GM23248 (cell line): ENCODE measurements at places on chromosomes 3 and 15. TPM values are rescaled to one million over a fixed set of nuclear protein-coding genes. Genes with fewer than 3 reads are reported as not detected.

Gene NANOGP8
- not detected in 2 replicates for total RNA-seq

- no peak overlapping the region; the same call in 1 of the 2 replicates for H3K4me3 ChIP-seq
- H3K36me3 ChIP-seq: peaks cover 20% of the 10 kb centered on the region
- peak overlapping the region; percentile 86; the same call in 1 of the 2 replicates for H3K27ac ChIP-seq
- H3K27me3 ChIP-seq: no peaks in the 10 kb centered on the region
- no peak for DNase-seq
These were observed 2.2 kb downstream of the ZXDC start for GRCh38 chr3:126473292-126474168.

DNA sequence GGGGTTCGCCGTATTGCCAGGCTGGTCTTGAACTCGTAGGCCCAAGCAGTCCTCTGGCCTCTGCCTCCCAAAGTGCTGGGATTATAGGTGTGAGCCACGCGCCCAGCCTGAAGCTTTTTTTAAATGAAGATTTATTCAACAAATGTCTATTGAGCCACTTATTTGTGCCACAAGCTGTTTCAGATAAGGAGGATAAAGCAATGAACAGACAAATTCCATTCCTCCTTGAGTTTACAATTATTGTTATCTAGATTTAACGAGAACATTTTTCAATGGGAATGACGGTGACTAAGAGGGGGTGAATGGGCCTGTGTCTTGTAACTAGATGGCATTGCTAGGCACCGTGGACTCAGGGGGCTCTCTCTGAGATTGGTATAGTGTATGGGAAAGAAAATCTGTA is 10.2 kb downstream of the PPARG start:
- H3K27me3 ChIP-seq: no peaks in the 10 kb centered on the region
- peaks cover 13% of the 10 kb centered on the region for H3K4me1 ChIP-seq
- no peak overlapping the region for H3K27ac ChIP-seq
- H3K4me3 ChIP-seq: no peak overlapping the region
- no peaks in the 10 kb centered on the region for H3K36me3 ChIP-seq

DNA sequence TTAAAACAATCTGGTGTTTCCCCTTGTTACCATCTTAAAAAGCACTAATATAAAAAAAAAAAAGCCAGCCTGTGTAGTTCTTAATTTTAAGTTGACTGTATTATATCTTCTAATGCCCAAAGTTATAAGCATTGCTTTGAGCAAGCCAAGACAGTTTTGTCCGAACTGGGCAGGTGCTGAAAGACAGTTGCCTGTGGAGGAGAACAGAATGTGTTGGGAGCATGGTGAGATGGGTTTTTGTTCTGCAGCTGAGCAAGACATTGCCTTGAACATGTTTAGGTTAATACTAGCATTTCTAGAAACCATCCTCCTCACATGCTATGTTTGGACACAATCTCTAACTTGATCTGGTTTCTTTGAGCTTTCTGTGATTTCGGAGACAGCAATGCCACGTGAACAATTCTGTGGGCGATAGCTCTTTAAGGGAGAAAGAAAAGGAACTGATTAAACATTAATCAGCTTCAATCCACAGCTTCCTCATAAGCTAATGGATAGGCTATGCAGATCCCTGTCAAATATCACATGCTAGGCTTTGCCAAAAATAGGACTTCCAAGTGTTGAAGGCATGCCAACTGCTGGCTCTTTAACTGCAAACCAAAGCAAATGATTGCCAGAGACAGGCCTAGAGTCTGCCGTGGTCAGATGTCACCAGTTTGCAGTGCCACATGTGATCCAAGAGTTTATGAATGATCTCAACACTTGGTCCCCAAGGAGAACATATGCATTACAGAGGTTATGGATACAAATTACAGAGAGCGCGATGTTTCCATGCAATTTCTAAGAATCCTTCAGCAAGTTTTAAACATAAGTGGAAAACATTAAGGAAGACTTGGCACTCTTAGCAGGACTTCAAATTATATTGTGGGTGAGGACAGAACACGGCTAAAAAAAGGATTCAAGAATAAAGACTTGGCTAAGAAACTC is 428.1 kb downstream of the ROBO2 start:
- H3K27ac ChIP-seq: no peak overlapping the region
- 0 out of 2 replicates have a peak, but pooled peaks cover 4% of the 10 kb centered on the region for H3K4me1 ChIP-seq
- H3K4me3 ChIP-seq: no peak overlapping the region
- no peaks in the 10 kb centered on the region for H3K36me3 ChIP-seq
- no peaks in the 10 kb centered on the region for H3K27me3 ChIP-seq
- DNase-seq: peak; percentile 7

DNA sequence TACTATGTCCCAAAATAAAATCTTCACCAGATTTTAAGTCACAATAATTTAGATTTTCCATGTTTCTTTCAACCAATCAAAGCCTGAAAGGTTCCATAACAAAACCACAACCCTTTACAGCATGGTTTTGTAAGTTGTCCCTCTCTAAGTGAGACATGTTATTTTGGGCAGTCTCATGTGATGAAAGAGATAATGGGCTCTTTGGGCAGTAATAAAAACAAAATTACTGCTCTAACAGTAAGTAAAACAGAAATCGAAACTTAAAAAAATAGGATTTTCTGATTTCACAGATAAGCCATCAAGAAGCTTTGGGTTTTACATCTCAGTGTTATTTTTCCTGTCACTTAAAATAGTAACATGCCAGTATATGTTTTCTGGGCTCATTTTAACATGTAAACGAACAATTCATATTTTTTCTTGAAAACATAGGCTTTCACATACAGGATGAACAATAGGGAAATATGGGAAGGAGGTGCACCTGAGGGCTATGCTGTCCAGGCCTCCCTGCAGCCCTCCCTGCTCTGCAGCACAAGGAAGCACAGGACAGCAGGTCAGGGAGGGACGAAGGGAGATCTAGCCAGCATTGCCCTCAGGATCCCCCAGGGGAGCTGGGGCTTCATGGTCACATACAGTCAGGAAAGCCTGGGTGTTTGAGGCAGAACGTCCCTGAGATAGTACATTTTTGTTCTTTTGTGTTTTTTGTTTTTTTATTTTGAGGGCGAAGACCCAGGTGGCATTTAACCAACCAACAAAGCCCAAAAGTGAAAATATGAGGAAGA is 157.4 kb downstream of the SHOX2 start:
- no peaks in the 10 kb centered on the region for H3K36me3 ChIP-seq
- no peaks in the 10 kb centered on the region for H3K4me1 ChIP-seq
- H3K27ac ChIP-seq: no peak overlapping the region
- DNase-seq: no peak

Gene MTFMT
- total RNA-seq: 25.3 and 26.4 TPM in 2 replicates

DNA sequence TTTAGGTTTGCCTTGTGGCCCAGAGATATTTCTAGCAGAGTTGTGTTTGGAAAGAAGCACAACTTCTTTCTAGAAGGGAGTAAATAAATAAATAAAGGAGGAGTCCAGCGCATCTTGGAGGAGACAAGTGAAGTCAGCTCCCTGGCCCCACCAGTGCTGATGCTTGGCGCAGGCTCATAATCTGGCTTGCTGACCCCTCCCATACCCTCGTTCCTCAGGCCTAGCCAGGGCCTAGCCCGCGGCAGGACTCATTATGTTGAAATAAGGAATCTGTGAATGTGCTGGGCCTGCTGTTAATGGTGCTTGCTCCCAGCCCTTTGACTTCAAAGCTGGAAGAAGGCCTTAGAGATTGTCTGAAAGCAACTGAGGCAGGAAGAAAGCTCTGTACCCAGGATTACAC is 3.1 kb downstream of the ZNF710 start:
- peak; percentile 71 for DNase-seq
- H3K27ac ChIP-seq: peak overlapping the region; percentile 97
- H3K4me3 ChIP-seq: peak overlapping the region; percentile 36
- peaks cover 40% of the 10 kb centered on the region for H3K4me1 ChIP-seq
- no peaks in the 10 kb centered on the region for H3K27me3 ChIP-seq
- H3K36me3 ChIP-seq: no peaks in the 10 kb centered on the region

Gene PAQR9
- total RNA-seq: not detected in 2 replicates

DNA sequence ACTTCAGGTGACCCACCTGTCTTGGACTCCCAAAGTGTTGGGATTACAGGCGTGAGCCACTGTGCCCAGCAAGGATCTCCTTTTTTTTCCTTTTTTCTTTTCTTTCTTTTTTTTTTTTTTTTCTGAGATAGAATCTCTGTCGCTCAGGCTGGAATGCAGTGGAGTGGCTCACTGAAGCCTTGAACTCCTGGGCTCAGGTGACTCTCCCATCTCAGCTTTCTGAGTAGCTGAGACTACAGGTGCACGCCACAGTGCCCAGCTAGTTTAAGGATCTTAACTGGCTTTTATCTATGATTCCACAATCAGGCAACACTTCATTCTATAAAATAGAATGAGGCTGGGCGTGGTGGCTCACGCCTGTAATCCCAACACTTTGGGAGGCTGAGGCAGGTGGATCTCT is 16.3 kb upstream of the NICN1 start:
- no peak overlapping the region for H3K27ac ChIP-seq
- peaks cover 12% of the 10 kb centered on the region for H3K4me1 ChIP-seq

GRCh38 chr3:129199366-129199765 is 15.7 kb upstream of the CNBP start:
- H3K27ac ChIP-seq: no peak overlapping the region
- DNase-seq: no peak
- H3K4me1 ChIP-seq: peaks cover 22% of the 10 kb centered on the region
- H3K27me3 ChIP-seq: no peaks in the 10 kb centered on the region
- no peak overlapping the region for H3K4me3 ChIP-seq

- no peaks in the 10 kb centered on the region for H3K27me3 ChIP-seq
- peak overlapping the region; percentile 84 for H3K27ac ChIP-seq
- no peak for DNase-seq
These were observed 2.0 kb downstream of the CHMP2B start for GRCh38 chr3:87229113-87229512.

Gene ERICH6
- total RNA-seq: not detected in 2 replicates

- H3K27me3 ChIP-seq: no peaks in the 10 kb centered on the region
- H3K4me1 ChIP-seq: peaks cover 33% of the 10 kb centered on the region
- no peak overlapping the region for H3K27ac ChIP-seq
- no peak overlapping the region for H3K4me3 ChIP-seq
These were observed 477.1 kb upstream of the KCNMB2 start for GRCh38 chr3:178059119-178059518.

DNA sequence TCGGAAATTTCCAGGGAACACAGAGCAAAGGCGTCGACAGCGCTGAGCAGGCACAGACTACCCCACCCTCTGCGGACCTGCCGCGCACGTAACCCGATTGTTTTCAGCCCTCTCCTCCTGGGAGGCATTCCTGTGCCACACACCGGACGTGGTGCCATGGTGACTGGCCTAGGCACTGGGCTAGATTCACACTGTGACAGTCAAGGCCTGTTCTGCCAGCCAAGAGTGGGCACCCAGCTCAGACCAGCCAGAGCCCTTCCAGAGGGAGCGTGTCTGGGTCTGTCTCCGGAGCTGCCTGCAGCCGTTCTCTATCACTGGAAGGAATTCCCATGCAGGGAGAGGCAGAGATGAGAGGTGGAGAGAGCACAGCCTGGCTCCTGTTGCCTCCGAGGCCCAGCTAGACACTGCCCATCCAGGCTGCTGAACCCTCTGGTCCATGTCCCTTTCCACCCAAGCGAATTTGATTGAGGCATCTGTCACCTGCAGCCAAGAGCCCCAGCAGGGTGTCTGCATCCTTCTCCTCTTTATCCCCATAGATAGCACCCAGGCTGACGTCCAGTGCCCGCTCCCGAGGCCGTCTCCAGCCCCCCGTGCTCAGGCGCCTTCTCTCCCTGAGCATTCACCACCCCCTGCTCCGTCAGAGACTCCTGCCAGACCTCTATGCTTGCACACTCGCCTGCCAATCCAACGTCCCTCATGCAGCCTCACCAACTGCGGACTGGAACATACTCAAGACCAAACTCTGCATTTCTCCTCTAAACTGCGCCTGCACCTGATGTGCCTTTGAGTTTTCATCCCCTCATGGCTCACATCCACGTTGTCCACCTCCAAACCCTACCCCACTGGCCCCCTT is 267.5 kb downstream of the OCA2 start:
- peaks cover 10% of the 10 kb centered on the region for H3K4me1 ChIP-seq
- no peak overlapping the region for H3K27ac ChIP-seq
- DNase-seq: no peak
- H3K36me3 ChIP-seq: no peaks in the 10 kb centered on the region
- H3K4me3 ChIP-seq: no peak overlapping the region

- H3K27me3 ChIP-seq: no peaks in the 10 kb centered on the region
- no peaks in the 10 kb centered on the region for H3K36me3 ChIP-seq
- H3K4me1 ChIP-seq: peaks cover 40% of the 10 kb centered on the region
These were observed 4.8 kb downstream of the RARRES1 start for GRCh38 chr3:158727206-158728060.

Gene PSMD2
- 596 and 602 TPM in 2 replicates for total RNA-seq

DNA sequence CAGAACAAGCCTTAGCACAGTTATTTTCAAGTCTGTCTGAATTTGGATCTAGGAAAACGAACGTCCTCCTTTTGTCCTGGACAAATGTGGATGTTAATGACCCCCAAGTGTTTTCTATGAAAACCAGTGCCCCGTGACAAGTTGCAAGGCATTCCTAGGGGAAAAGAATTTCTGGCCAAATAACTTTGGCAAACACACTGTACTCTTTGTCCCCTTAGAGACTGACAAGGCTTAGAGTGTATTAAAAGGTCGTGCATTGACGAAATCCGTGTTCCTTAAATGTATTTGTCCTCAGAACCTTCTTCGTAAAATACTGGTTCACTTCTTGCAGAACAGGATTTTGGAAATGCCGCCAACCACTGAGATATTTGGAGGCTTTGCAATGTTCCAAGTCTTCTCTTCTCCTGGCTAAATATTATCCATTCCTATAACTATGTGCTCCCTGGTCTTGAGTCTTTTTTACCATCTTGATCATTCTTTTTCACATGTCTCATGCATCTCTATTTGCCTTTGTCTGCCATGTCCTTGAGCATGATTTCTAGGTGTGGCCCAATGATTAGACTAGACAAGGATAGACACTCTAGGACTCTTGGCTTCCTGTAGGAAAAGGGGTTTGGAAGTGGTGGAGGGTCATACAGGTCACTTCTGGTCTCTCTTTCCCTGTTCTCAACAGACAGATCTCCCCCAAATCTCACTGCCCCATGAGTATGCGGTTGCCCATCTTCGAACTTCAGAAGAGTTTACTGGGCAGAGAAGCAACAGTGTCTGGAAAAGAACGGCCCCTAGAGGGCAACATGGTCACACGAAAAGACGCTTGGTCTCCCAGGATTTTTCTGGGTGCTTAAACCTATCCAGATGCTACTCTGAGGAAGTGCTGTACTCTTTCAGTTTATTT is 117.5 kb downstream of the EDEM1 start:
- H3K27ac ChIP-seq: no peak overlapping the region
- no peaks in the 10 kb centered on the region for H3K27me3 ChIP-seq
- H3K36me3 ChIP-seq: no peaks in the 10 kb centered on the region
